Fibroblast of lung (primary cell): ENCODE measurements at places on chromosomes 6 and 20. TPM values are rescaled to one million over a fixed set of nuclear protein-coding genes. Genes with fewer than 3 reads are reported as not detected.

GRCh38 chr6:145685932-145686331, 49.4 kb downstream of the EPM2A start:
- DNase-seq, result no peak

LAMA4 gene
- 494 and 636 TPM in 2 replicates for total RNA-seq

- DNase-seq, result no peak
Measured at GRCh38 chr20:17042122-17042521, 184.7 kb upstream of the PCSK2 start.

DNA sequence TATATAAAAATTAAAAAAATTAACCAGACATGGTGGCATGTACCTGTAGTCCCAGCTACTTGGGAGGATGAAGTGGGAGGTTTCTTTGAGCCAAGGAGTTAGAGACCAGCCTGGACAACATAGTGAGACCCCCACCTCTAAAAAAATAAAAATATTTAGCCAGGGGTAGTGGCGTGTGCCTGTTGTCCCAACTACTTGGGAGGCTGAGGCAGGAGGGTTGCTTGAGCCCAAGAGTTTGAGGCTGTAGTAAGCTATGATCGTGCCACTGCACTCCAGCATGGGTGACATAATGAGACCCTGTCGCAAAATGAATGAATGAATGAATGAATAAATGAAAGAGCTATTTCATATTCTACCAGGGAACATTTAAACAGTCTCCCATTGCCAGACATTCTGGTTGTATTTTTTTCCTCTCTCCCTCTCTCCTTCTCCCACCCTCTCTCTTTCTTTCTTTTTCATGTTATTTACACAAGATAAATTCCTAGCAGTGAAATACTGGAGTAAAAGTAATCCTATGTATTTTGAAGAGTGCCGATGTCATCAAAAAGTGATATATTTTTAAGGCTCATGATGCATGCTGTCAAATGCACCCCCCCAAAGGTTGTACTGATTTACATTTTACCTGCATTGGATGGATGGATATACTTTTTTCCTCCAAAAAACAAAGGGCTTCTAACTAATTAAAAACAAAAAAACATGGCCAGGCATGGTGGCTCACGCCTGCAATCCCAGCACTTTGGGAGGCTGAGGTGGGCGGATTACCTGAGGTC, 194.8 kb upstream of the ZNF217 start:
- no peak for DNase-seq

DNA sequence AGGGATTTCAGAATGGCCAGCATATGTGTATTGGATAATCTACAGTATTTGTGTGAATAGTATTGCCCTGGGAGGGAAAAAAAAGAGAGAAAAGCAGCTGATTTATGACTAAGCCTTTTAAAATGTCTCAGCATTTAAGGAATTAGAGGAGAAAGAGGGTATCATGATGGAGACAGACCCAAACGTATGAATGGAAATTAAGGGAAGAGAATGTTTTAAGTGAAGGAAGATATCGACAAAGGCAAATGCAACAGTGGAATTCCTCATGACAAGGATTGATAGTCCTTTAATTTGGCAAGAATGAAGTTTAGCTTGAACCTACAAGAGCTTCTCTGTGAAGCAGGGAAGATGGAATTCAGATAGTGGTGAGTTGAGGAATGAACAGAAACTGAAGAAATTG, 367.3 kb upstream of the POU3F2 start:
- DNase-seq, result peak; percentile 63

- peak; percentile 99 for DNase-seq
Measured at GRCh38 chr6:6851059-6851948, 256.5 kb upstream of the RREB1 start.

DNA sequence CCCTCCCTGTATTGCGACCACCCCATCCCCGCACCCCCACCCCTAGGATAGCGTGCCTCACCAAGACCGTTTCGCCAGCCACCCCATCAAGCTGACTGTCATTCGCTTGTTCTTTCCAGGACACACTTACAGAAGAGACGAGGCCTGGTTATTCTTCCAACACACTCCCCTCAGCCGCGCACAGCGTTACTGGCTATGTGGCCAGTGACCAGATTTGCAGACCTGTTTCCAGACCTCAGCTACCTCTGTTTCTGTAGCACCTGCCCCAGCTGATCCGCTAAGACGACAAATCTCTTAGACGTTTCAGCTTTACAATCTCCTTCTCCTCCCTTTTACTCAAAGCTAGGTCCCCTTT, 26.1 kb downstream of the HLA-F start:
- DNase-seq, result no peak

DNA sequence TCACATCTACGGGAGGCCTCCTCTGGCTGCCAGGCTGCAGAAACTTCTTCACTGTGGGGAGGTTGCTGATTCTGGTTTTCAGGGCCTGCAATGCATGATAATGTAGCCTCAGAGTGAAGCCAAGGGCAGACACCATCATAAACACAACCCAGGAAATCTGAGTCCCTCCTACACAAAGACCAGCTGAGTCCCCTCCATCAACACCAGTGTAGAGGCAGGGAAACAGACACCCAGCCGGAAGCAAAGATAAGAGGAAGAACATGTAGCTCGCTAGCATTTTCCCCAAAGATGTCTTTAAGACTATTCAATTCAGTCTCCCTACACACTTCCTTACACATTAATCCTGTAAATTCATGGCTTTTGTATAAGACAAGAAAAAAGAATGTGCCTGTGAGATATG, 23.6 kb downstream of the GSTA2 start:
- no peak for DNase-seq

GRCh38 chr20:1945660-1946059, 48.2 kb downstream of the PDYN start:
- DNase-seq, result no peak

- no peak for DNase-seq
Measured at GRCh38 chr20:25269057-25269832, 21.4 kb downstream of the PYGB start.

KIFC1 gene
- total RNA-seq, result 0.51 and 5.3 TPM in 2 replicates

GRCh38 chr6:99879431-99879830, 114.6 kb downstream of the MCHR2 start:
- DNase-seq, result no peak
